NCI-H226 (cell line): ENCODE measurements at places on chromosomes 2 and 18.

DNA sequence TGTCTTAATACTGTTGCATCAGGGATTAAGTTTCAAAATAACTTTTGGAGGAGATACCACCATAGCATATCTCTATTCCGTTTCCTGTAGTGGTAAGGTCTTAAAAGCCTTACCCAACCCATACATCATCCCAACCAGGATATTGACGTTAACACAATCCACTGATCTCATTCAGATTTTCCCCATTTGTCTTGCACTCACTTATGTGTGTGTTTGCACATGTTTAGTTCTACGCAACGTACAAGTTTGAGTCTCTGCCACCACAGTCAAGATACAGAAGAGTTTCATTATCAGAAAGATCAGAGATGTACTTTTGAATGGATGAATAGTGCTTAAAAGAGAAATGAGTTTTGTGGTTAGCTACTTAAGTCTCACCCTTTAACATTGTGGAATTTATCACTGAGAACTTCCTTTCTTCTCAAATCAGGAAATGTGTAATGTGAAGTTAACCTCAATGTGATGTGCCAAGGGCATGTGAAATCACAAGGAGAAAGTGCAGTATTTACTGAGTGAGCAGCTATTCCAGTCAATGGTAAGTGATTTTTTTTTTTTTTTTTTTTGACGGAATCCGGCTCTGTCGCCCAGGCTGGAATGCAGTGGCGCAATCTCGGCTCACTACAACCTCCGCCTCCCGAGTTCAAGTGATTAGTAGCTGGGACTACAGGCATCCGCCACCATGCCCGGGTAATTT is 69.2 kb upstream of the EPHA4 start:
- DNase-seq = peak; percentile 95

DNA sequence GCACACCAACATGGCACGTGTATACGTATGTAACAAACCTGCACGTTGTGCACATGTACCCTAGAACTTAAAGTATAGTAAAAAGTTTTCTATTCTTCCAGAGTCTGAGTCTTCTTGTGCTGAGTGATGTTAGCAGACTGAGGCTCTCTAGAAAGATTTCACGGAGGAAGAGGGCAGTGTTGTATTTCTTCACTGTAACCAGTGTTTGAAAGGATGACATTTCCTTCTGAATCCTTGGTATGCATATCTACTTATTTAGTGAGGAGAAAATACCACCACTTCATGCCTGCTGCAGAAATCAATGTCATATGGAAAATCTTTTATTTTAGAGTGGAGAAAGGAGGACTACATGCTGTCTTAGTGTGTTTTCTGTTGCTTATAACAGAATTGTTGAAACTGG is 357.1 kb downstream of the CCDC85A start:
- DNase-seq = peak; percentile 26

DNA sequence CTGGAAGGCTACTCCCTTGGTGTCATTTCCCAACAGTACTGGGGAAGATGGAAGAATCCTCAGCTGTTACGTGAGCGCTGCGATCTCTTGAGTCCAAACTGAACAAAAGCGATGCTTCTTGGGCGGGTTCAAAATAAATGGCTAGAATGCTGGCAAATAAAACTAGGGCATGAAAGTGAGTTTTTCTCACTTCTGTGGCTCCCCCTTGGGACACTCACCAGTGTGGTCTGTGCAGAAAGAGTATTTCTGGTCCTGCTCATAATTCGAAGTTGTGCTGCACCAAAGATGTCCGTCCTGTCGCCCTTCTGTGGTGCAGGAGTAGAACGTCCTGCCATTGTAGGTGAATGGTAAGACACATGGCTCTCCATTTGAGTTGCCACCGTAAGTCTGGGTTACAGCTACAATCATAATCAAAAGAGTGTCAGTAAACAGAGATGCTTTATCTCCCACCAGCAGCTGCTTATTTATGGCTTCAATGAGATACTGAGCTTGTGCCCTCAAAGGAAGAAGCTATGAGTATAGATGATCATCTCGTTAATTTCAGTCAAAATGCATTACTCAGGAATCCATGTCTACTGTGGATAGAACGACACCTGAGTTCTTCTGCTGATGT is 11.8 kb downstream of the FN1 start:
- no peak for DNase-seq

DNA sequence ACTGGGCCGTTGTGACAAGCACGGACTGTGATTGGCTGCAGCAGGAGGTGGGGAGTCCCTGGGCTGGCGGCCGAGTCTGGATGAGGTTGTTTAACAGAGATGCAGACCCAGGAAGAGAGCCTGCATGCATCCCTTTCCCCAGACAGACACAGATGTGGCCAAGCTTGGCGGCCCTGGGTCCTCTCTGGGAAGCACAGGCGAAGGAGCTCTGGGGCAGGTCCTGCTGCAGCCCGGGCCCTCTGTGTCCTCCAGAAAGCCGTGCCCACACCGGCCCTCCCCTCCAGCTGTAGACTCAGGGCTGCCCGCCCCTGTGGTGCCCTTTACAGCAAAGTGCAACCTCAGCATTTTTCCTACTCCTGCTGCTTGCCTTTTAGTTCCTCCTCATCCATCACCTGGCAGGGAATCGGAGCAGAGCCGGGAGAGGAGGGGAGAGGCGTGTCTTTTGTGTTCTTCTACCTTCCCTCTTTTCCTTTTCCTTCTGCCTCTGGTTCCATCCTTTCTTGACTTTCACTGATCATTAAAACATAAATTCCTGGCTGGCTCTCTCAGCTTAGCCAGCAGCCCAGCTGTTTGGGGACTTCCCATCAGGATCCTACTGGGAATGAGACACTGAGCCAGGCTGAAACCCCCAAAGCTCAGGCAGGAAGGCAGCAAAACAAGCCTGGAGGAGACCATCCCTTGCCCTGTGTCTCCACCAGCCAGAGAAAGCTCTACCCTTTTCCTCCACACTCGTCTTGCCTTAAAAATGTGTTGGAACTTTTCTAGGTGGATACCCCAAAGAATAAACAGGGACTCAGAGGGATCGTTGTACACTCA is 75.0 kb downstream of the CTIF start:
- no peak for DNase-seq

GRCh38 chr2:95034221-95034620 is 8.7 kb downstream of the MAL start:
- DNase-seq = peak; percentile 77

DNA sequence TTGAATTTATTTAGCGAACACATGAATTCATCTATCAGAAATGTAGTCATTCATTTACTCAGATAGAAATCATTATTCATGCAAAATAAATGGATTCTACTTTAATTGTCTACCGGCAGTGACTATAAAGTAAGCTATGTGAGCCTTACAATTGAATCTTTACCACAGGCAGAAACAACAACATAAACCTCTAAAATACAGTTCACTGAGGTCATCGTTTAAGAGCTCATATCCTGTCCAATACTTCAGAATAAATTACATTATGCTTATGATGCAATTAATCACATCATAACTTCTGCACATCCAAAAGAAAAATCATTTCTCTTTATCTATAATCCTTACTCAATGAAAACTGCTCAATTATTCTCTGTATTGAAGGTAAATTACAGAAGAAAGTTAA is 244.7 kb downstream of the HNMT start:
- no peak for DNase-seq

GRCh38 chr2:21310493-21310892 is 186.7 kb downstream of the TDRD15 start:
- no peak for DNase-seq

GRCh38 chr2:75810611-75811330 is 100.1 kb upstream of the GCFC2 start:
- DNase-seq = no peak

GRCh38 chr2:26933431-26934334 is 36.8 kb upstream of the MAPRE3 start:
- DNase-seq = no peak
